ENCODE measurements at places on chromosomes 2 and 18.

DNA sequence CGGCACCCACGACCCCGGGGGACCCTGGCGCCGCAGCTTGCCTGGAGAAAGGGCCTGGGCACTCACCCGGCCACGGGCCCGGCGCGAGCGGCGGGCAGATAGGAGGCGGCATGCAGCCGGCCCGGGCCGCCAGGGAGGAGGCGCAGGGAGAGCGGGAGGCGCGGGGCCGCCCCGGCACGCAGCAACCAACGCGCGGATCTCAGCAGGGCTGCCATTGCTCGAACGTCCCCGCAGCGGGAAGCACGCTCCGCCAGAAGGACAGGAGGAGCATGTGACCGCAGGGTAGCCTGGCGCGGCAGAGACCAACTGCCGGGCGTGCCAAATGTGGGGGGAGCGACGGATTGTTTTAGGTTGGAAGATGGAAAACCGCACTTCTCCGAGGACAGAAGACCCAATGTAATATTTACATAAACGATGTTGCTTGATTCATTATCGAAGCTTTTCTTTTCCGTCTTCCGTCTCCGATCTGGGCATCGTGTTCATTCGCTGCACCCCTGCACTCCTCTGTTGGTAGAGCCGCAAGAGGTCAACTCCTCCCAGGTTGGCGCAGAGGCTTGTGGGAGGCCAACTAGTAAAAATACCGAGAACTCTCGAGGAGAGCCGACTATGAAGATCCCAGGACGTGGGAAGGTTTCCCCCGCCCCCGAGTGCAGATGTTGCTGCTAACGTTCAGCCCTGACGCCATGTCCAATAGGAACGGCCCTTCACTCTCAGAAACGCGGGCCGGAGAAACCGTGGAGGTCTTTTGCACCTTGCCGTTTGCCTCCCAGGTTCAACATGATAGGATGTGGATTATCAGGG, at the start of gene LRPPRC:
LRPPRC (minus strand) TSS at position 257 of the 801 bp plus-strand sequence; CDS start at position 215, 42 bp downstream.
- DNase-seq = peak; percentile 91

DNA sequence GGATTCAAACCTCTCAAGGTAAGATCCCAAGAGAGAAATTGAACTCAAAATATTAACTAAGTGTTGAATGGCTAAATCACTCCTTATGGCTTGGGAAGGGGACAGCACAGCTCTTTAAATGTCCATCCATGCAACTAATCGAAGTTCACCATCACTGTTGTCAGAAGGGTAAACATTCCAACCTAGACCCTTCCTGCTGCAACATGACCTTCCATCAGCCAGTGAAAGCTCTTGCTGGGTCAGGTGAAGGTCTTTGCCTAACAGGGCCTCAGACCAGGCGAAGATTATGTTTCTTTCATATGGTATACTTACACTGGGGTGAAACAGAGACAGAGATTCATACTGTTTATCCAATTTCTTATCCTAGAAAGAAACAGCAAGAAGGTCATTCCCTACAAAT, 16.4 kb downstream of the IAH1 start:
- DNase-seq = no peak

DNA sequence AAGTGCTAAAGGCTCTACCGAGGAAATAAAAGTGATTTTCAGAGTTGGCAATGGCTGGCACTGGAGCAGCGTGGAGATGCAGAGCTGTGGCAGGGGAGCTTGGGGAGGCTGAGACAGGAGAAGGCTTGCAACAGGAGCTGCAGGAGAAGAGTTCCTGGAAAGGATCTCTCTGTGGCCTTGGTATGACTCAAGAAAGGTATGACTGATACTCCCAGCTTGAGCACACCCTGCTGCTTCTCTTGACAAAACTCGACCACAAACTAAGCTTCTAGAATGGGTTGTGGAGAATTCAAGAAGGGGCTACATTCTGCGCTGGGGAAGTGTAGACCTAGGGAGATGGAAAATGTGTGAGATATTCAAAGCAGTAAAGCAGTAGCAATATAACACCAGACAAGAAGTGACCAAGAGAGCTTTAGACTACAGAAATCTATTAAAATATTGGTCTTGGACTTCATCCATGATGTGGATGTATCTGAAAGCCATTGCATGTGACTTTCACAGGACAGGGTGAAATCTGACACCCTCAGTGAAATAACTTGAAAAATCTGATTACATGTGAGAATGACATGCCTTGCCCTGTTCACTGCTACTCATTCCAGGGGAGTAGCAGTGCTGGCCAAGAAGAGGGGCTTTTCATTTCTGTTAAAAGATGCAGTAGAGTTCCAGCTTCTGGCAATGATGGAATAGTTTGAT, 41.5 kb downstream of the SUCLG1 start:
- DNase-seq = no peak

DNA sequence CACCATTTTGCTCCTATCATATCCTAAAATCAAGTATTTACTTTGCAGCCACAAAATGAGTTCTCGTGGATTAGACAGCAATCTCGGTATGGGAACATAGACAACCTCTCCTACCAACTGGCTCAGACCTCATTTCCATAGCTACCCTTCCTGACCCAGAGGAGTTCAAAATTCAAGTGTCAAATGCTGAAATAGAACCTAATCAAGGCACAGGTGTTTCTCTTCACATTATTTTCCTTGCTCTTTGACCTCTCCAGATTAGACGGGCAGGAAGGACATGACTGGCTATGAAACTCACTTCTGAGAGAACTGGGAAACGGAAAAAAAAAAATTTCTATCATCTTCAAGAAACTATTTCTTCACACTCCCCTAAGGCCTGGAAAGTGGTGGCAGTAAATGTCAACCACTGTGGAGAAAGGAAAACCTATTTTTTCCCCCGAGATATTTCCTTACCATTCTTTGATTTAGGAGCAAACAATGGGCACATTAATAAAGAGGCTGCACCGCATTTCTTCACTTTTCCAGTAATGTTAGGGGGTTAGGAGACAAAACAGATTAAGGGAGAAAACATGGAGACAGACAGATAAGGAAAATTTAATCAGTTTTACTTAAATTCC, 63.6 kb upstream of the DTNB start:
- DNase-seq = no peak

- no peak for DNase-seq
Observed at GRCh38 chr2:109058191-109058632, 69.2 kb upstream of the EDAR start.

DNA sequence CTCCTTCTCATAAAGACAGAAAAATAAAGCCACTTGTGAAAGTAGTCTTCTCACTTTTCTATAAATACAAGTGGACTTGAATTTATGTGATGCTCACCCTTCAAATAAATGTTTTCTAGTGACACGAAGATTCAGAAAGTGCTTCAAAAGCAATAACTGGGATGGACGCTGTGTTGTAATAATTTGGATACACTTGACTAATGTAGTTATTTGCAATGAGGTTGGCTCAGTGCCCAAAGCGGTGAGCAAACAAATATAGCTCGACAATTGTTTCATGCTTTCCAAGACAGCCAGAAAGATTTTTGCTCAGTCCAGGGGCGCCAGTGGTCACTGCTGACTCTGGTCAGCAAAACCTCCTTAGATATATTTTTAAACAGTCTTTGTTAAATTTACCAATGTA, 278.6 kb upstream of the KLHL14 start:
- no peak for DNase-seq

DNA sequence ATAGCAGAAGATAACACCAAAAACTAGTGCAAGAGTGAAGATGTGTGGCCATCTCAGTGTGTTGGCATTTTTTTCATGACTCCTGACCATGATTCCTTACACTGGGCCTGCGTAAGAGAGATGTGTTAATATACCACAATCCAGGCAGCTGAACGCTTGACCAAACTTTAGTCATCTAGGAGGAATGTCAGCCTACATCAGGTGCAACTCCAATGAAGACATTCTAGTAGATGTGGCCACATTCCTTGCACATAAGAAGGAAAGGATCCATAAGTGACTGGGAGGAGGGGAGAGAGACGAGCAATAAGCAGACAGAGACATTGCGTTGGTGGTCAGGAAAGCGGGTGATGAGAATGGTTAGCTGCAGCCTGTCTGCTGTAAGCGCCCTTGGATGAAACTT, 42.6 kb downstream of the CYRIA start:
- no peak for DNase-seq

GRCh38 chr2:4096978-4097766, 393.8 kb downstream of the DCDC2C start:
- DNase-seq = no peak

DNA sequence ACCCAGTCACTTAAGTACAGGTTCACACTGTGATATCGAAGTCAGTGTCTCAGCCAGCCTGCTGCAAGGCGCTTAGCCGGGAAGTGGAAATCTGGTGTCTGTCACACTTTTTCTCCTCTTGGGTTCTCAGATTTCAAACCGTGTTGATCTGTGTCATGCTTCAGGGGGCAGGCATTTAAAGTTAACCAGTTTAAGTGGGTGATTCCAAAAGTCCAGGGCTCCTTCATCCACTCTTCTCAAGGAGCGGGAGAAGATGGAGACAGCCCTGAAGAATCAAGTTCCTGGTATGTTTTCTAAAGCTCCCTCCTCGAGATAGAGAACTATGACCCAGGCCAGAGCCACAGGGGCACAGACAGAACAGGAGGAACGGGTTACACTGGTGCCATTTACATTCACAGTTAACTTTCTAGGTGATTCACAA, 331.7 kb downstream of the GBX2 start:
- no peak for DNase-seq

GRCh38 chr18:34704074-34704473, 6.0 kb upstream of the DTNA start:
- DNase-seq = no peak

DNA sequence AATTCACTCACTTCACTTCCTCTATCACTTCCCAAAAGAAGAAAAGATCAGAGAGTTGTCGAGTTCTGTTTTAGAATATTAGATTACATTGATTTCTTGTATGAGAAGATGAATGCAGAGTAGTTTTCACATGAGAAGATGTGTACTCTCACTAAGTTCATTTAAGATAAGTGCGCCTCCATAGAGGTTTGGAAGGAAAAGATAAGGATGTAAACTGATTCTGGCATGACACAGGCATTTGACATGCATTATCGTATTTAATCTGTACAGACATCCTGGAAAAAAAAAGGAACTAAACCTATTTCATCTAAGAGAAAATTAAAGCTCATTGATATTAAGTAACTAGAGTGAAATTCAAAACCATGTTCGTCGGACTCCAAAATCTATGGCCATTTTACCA, 152.2 kb upstream of the CRIM1 start:
- DNase-seq = no peak

GRCh38 chr18:58847383-58848071, 17.1 kb upstream of the ZNF532 start:
- DNase-seq = no peak

GRCh38 chr2:232609607-232610006, 23.8 kb upstream of the EFHD1 start:
- DNase-seq = no peak

DNA sequence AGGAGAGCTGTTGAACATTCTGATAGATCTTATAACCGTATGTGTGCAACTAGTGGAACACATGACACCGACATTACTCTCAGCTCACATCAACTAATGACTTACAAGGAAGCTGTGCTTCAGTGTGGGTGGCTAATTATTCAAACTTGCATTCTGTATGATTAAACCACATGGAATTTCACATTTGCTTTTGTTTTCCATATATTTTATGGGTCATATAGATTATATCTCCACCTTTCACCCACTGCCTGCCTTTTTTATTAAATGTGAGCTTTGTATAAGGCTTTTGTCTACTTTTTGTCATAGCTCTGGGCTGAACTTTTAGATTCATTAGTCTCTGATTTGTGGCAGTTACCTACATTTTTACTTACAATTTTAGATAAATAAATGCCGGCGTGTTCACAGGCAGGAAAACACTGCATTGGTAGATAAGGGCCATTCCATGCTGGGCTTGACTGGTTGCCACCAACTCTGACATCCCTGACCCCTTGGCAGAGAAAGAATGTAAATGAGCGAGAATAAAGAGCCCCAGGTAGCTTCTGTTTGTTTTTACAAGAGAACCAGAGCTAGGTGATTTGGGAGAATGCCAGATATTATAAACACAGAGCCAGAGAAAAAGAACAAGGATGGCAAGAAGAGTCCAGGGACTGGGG, 35.7 kb downstream of the LYPD6 start:
- DNase-seq = no peak

DNA sequence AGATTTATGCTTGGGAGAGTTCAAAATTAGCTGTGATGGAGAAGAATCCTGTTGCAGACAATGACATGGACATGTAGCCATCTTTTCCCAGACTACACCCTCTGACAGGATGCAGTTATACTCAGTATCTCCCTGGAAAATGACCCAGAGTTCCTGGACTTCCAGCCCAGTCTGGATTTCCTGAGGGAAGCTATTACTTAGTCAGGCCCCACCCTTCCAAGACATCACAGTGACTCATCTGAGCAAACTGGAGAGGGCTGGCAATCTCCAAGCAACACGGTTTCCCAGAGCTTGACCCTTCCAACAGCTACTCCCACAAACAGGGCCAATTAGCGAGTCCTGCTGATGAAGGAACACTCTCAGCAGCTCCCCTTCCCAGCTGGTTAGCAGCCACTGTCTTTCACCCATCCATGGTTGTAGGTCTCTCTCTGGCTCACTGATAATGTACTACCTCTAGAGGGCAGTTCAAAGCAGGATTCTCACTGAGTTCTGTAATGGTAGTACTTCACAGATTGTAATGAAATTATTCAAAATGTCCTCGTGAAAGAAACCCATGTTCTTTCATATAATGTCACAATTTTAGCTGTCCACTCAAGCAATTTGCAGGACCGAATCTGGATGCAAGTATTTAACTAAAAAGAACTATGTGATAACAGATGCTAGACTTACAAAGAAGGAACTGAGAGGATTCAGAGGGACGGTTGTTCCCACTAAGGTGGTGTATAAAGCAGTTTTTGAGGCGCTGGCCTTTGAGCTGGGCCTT, 110.2 kb downstream of the MDH1 start:
- peak; percentile 49 for DNase-seq

DNA sequence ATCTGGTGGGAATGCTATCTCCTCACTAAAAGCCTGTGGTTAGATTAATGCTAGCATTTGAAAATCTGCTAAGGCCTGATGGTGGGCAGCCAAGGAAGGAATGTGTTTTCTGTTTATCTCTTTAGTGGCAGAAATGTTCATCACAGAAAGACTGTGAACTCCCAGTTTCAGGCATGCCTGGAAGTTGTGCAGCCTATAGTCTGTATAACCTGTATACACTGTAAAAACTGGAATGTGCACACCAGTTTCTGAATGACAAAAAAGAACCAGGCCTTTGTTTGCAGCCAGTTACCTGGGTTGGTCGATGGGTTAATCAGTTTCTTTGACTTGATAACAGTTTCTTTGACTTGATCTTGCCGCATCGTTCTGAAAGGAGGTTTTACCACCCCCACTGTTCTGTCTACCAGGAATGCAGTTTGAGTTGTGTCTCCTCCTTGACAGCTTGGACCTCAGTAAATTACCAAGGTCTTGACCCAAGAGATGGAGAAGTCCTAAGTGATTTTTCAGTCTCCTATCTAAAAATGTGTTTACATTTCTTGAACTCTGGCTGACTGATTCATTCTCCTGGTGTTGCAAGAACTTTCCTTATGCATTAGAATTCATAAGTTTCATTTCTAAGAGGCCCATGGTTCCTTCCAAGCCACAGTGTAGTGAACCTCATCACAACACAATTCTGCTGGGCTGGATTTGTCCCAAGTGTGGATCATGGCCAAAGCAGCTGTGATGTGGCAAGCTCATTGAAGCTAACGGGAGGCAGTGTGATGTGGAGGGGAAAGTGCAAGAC, 62.2 kb downstream of the KIAA2012 start:
- DNase-seq = no peak
